ENCODE measurements at places on chromosomes 5 and 9. TPM values are rescaled to one million over a fixed set of nuclear protein-coding genes. Genes with fewer than 3 reads are reported as not detected.

The GLRA1 gene
- not detected for total RNA-seq

DNA sequence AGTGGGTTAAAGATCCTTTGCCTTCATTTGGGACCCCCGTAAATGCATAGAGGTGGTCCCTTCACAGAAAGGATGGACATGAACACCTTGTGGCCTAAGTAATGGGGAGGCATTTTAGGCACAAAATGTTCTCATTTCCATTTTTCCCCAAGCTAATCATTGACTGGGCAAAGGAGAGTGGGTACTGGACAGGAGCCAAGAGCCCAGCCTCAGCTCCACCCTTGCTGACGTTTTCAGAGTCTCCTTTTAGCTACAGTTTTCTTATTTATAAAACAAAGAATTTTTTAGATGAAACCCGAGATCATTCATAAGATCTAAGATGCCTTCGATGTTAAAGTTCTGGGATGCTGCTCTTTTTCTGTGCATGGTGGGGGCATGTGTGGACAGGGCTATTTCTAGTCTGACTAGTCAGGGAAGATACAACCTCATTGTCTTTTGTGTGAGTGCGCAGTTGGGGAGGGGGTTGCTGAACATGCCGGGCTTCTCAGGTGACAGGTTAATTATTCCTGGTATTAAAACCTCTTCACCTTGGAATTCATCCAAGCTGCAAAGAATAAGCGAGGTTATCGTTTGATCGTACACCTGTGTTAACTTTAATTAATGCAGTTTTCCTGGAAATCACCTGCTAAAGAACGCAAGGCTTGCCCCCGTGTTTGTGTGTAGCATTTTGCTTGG, 48.4 kb downstream of the ADAMTS16 start:
- DNase-seq: no peak

DNA sequence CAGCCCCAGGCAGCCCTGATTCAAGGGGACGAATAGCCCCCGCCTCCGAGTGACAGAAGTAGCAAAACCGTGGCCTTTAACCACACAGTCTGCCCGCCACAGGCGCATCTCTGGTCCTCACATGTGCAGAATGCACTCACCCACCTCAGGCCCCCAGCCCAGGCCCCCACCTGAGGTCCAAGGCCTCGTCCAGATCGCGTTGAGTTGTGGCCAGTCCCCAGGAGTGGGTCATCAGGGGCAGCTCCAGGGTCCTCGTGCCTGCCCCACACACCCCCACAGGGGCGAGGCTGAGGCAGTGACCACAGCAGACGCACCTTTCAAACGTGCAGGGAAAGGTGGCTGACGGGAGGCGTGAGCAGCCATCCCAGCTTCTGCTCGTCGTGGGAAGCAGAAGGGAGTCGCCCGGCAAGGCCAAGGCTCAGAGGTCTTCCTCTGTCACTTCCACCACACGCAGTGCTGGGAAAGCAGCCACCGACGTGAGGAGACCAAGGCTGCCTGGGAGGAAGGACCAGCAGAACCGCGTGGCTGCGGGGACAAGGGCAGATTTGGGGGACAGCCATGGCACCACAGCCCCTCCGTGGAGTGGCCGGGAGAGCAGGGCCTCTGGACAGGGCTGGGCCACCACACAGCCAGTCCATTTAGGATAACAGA, 77.8 kb upstream of the OTULINL start:
- no peak for DNase-seq

DNA sequence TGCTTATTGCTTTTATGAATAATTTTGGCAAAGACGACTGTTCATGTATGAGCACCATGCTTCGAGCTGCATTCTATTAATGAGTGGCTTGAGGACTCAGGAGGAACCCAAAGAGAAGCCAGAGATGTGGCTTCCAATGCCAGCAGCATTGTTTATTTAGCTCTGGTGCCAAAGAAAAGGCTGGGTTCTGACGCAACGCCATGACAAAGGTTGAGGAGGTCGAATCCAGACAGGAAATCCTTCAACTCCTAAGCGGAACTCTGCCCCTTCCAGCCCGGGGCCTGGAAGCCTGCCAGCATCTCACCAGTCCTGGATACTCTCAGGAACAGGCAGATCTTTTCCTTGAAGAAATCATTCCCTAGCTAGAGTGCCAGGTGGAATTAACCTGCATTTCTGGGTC, 104.4 kb downstream of the ARHGAP26 start:
- DNase-seq: peak; percentile 92

DNA sequence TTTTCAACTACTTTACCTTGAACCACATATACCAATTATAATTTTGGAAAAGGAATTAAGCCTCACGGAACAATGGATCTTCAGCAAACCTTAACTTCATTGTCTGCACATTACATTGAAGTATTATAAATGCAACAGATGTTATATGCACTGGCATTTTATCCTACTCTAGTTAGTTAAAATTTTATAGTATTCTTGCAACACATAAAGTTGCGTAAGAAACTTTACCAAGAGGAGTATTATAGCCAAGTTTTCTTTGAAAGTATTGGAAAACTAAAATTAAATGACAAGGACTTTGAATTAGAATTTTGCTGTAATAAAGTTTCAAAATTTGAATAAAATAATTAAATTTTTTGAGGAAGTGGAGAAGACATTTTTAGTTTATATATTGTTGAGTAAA, 63.4 kb upstream of the SREK1 start:
- DNase-seq: no peak

The MLANA gene
- total RNA-seq: not detected

GRCh38 chr5:181221105-181221791, 1.8 kb upstream of the TRIM41 start:
- DNase-seq: no peak

- DNase-seq: no peak
Observed at GRCh38 chr5:165370233-165370632, 1864.8 kb downstream of the MAT2B start.

GRCh38 chr5:58927938-58928337, 345.1 kb downstream of the RAB3C start:
- DNase-seq: no peak

GRCh38 chr9:88184976-88185375, 46.7 kb upstream of the SPATA31C2 start:
- no peak for DNase-seq

The RNF208 gene
- 14.2 TPM for total RNA-seq

DNA sequence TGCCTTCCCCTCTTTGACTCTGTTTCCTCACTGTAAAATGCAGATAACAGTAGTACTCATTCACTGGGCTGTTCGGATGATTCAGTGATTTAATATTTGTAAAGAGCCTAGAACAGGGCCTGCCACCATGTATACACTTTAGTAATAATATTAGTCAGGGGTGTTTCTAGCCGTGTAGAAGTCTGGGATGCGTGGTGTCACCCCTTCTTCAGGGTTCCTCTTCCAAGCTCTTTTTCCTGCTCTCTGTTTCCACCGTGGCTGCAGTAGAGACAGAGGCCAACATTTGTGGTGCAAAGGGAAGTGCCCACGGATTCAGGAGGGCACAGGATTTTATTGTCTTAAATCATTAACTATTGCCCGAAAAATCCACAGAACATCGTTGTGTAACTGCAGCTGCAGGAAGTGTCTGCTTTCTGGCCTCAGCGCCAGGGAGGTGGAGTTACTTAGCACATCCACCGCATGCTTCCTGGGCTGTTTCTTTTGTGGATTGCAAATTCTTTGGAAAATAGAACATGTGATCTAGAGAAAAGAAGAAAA, 61.7 kb downstream of the TRIO start:
- peak; percentile 64 for DNase-seq

GRCh38 chr5:78505860-78506259, 142.7 kb downstream of the LHFPL2 start:
- no peak for DNase-seq

DNA sequence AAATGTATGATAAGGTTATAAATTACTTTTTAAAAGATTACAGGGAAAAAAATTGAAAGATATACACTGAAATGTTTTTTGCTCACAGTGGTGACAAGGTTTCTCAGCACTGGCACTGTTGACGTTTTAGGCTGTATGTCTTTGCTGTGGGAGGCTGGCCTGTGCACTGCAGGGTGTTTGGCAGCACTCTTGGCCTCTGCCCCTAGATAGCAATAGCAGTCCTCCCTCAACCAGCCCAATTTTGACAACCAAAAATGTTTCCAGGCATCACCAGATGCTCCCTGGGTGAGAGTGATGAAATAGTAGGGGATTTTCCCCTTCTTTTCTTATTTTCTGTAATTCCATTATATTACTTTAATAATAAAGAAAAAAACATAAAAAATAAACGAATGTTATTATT, 3.3 kb downstream of the CD274 start:
- no peak for DNase-seq

GRCh38 chr5:134874831-134875655, 872 bp downstream of the TXNDC15 start:
- DNase-seq: peak; percentile 22

The C5orf52 gene
- not detected for total RNA-seq

DNA sequence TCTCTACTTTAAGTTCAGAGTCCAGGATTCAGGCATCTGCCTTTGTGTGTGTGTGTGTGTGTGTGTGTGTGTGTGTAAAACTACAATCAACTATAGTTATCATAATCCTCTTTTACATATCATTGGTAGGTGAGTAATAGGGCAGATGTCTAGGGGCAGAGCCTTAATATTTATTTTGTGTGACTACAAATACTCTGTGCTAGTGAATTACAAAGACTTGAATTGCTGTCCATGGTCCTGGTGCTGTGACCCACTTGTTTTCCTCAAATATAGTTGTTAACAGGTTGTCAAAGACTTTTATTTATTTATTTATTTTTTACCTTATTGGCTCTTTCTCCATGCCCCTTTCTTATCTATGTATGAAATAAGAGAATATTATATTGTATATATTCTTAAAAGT, 196.8 kb downstream of the ANXA1 start:
- no peak for DNase-seq

Measured in Calu3 (cell line).